HL-60 (cell line): ENCODE measurements at places on chromosomes 1 and 21.

- no peak for DNase-seq
Measured at GRCh38 chr1:2650967-2651645, 18.3 kb upstream of the MMEL1 start.

- DNase-seq, result no peak
Measured at GRCh38 chr1:47184822-47185677, 4.8 kb downstream of the PDZK1IP1 start.

GRCh38 chr21:16071092-16071491, 341.3 kb downstream of the USP25 start:
- DNase-seq, result no peak

DNA sequence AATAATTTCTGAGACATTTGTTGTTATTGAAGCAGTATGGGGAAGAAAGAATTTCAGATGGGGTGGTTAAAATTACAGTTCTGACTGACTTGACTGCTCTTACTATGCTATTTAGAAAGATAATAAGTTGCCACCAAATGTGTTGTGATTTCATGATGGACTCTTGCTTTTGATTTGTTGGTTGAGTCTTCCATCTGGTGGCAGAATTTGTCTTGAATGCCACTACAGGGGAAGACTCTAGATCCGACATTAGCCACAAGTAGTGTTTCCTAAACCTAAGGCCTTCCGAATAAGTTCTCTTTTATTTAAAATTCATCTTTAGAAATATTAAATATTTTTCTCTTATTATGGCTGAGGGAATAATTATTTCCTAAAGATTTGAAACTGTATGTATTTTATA, 190.9 kb upstream of the ADGRL4 start:
- no peak for DNase-seq

DNA sequence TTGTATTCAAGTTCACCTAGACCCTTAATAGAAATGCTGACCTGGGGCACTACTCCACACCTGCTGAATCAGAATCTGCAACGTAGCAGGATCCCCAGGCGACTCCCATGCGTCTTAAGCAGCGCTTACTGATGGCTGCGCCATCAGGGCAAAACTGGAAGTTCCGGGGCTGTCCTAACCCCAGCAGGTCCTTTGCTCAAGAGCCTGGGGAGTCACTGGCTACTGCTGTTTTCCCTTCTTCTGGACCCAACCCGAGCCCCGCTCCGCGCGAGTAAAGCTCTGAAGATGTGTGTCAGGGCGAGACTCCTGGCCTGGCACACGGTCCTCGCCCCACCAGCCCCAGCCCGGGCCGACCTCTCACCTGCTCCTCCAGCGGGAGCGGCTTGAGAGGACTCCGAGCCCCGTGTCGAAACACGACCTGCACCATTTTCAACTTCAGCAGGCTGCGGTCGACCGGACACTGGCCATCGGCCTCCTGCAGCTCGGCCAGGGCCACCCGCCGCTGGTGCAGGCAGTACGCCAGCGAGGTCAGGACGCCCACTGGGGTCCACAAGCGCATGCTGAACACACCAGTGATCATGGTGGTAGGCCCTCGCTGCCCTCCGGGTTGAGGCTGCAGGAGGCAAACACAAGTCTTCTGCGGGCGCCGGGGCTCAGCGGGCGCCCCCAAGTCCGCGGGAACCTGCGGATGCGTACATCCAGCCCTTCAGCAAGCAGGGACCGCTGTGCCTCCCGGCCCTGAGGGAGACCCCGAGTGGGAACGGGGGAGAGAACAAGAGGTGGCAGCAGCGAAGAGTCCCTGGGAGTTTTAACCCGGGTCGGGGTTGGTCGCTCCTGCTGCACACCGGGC, 630 bp downstream of the ACP6 start:
- DNase-seq, result peak; percentile 51

DNA sequence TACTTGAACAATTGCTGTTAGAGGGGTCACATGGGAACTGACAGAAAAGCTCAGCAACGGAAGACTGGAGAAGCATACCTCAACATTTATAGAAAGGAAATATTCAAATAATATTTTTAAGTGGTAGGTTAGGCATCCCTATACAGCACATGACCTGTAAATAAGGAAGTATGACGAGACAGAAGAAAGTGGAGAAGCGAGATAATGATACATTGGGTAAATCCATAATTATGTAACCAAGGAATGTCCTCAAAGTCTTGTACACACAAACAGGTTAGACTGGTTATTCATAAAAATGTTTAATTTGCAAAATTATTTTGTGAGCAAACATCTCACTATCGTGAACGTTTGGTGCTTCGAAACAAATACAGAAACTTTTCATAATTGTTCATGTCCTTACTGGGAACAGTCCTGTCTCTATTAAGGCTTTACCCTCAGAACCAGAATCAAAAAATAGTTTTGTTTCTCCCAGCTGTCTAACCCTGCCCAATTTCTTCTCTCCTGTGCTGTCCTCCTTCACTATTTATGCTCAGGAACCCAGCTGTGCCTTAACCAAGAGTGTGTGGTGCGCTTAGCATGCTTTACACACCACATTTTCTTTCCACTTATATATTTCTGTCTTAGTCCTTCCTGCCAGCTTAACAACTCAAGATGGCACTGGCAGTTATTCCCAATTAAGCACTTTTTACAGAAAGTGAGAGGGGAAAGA, 10.2 kb downstream of the KMO start:
- peak; percentile 13 for DNase-seq

DNA sequence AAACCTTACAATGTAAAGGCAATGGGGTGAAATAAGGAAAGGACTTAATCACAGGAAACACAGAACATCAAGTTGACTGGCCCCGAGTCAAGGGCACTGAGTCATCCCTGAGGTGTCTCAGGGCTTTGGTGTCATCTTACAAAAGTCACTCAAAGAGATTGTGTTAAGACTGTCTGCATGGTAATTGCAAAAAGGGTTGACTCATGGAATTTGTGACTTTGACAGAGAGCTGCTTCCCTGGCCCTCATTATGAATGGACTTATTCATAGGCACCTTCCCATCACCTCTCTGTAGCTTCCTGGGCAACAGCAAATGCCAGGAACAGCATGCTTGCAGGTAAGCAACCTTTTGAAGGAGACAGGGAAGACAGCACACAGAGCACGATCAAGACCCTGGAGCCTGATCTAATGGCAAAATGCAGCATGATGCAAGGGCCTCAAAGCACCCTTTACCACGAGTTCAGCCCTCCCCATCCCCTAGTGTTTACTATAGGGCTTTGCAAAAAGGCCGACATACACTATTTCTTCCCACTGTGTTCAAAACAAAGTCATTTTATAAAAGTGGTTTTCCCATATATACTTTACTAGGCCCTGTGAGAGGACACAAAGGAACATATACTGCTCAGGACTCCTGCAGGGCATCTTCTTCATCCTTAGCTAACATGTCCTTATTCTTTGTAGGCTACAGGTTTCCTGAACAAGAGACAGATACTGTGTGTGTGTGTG, 17.1 kb downstream of the ZP4 start:
- no peak for DNase-seq

DNA sequence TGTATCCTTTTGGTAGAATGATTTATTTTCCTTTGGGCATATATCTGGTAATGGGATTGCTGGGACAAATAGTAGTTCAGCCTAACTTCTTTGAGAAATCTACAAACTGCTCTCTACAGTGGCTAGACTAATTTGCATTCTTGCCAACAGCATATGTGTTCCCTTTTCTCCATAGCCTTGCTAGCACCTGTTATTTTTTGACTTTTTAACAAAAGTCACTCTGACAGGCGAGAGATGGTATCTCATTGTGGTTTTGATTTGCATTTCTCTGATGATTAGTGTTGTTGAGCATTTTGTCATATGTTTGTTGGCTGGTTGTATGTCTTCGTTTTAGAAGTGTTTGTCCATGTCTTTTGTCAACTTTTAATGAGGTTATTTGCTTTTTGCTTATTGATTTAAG, 99.8 kb downstream of the UCK2 start:
- DNase-seq, result no peak

DNA sequence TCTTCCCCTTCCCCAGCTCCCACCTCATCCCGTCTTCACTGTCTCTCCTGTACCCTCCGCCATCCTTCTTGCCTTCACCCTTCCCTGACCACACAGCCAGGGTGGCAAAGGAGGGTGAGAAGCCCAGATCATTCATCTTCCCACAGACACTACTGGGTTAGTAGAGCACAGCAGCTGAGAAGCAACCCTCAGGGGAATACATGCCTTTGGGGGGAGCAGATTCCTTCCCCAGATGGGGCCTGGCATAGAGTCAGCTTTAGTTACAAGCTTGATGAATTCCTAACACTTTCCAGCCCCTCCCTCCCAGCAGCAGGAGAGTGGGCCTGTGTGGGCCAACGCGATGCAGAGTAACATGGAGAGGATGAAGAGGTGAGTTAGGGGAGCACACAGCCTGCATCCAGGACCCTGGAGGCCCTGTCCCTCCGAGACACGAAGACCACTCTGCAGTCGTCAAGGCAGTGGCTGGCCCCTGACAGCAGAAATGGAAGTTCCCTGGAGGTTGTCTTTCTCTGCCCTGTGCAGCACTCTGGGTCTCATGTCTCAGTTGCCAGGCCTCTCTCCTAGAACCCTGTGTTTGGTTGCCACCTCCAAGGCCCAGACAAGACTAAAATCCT, 8.8 kb upstream of the BTG2 start:
- DNase-seq, result no peak

GRCh38 chr1:97451944-97452343, 468.9 kb downstream of the DPYD start:
- no peak for DNase-seq

- no peak for DNase-seq
Measured at GRCh38 chr1:28966617-28967016, 52.2 kb downstream of the EPB41 start.

DNA sequence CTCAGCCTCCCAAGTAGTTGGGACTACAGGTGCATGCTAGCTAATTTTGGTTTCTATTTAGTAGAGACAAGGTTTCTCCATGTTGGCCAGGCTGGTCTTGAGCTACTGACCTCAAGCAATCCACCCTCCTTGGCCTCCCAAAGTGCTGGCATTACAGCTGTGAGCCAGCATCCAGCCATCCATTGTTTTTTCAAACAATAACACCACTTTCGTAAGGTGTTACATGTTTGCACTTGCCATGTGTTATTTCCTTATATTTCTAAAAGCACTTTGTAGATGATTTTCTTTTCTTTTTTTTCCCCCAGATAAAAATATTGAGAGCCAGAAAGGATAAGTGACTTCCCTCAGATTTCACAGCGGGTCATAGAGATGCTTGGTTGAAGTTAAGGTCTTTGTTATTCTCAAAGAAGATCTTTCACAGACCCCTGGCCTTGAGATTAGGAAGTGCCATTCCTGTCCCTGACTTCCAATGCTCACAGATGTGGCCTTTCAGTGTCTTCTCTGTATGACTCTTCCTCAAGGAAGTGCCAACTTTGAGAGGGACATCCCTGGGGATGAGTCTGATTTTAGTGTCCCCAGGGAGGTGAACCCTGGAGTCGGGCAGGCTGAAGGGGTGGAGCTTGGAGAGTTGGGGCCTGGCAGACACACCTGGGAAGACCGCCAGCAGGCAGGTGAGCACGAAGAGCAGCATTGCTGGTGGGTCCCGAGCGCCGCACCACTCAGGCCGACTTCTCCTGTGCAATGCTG, 6.3 kb downstream of the PIGR start:
- DNase-seq, result no peak

- DNase-seq, result no peak
Measured at GRCh38 chr1:237507005-237507404, 383.7 kb downstream of the ZP4 start.

DNA sequence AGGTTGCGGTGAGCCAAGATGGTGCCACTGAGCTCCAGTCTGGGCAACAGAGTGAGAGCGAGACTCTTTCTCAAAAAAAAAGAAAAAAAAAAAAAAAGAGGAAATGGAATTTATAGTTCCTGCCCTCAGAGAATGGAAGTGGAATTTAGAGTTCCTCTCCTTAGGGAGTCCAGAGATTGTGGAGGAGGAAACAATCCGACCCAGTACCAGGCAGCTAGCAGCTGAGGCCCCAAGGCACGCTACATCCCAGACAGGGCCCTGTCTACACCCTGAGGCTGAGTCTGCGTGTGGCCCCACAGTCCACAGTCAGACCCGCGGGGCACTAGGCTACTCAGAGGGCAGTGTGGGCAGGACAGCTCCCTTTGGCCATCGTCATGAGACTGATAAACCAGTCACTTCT, 1.9 kb upstream of the MFN2 start:
- no peak for DNase-seq

GRCh38 chr21:38159355-38159754, 97.4 kb upstream of the KCNJ15 start:
- DNase-seq, result peak; percentile 74

DNA sequence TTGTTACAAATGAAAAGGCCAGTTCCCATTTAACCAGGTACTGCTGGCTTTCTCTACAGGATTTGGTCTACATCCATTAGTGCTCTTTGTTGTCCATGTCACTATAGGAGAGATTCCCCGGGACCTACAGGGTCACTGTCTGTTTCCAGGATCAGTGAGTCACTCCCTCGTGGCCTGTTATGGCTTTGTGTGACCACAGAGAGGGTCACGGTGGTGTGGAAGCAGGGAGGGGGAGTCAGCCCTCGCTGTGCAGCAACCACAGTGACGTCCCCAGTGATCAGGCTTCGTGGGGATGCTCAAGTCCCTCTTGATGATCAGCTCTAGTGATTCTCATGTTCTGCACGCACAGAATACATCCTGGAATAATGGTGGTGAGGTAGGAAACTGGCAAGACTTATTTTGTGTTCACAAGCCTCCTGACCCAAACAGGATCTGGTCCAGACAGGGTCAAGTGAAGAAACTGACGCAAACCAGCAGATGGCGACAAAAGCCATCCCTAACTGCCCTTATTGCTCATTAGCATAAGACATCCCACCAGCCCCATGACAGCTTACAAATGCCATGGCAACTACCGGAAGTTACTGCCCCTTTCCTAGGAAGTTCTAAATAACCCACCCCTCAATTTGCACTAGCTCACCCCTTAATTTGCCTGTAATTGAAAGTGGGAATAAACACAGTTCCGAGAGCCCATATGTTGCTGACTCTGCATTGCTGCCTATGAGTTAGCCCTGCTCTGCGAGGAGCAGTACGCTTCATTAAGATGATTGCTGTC, 98.5 kb downstream of the DISC1 start:
- DNase-seq, result peak; percentile 77

DNA sequence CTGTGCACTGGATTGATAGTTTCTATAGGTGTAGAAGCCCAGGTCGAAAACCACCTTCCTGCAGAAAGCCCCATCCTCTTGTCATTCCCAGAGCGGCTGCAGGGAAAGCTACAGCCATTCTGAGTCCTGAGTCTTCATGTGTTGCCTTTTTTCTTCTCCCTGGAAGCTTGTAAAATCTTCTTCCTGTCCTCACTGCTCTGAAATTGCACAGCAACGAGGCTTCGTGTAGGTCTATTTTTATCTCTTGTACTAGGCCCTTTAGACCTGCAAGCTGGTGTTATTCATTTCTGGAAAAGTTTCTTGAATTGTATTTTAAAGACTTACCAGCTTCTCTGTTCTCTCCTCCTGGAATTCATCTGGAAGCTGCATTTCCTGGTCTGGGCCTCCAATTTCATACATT, 44.2 kb upstream of the ETS2 start:
- DNase-seq, result no peak

- no peak for DNase-seq
Measured at GRCh38 chr1:9992910-9993309, 4.1 kb upstream of the RBP7 start.

- no peak for DNase-seq
Measured at GRCh38 chr1:1285611-1286311, 5.5 kb downstream of the SCNN1D start.

GRCh38 chr1:39689635-39690034, 1.6 kb downstream of the HPCAL4 start:
- DNase-seq, result no peak
